Caki2 (cell line): ENCODE measurements at places on chromosomes 6 and 20.

GRCh38 chr20:62719250-62719935 is 10.8 kb downstream of the NTSR1 start:
- no peak for DNase-seq

DNA sequence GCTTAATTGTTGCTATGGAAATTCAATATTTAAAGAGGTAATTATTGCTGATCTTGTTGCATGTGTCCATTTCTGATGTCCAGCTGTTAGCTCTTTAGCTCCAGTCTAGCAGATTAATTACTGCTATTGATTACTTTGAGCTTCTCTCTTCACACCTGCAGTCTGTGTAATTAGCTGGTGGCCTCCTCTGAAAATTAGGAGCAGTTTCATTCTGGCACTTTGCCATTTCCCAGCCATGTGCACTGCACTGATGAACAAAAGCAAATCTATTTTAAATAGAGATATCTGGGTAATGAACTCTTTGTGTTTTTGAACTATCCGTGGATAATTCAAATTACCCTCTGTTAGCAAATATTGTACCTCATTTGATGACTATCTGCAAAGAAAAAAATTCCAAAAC is 275.9 kb downstream of the RNF144B start:
- DNase-seq = no peak

DNA sequence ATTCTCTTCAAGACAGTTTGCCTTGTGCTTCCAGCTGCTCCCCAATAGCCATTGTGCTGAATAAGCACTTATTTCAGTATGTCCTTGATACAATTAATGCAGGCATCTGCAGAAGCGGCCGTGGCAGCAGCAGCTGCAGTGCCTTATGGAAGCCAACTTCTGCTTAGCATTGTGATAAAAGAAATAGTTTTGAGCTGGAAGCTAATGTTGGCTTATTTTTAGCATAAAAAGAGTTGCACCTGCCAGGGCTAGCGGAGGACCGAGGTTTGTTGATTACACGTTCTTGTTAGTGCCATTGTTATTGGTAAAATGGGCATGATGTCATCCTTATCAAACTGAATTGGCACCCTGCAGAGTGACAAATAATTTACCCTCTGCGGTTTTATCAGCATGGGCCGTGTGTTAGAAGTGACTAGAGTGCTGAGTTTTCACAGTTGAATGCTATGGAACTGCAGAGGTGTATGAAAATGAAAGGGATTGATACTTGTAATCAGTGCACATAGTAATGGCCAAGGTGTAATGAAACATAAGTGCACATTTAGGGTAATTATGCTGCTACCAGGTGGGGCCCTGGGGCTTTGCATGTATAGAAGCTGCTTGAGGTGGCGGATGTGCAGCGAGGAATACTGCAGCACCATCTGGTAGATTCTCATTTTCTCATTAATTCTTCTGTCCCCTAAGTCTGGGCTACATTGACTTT is 334.3 kb downstream of the CDKAL1 start:
- no peak for DNase-seq

- no peak for DNase-seq
Measured at GRCh38 chr20:4813076-4813862, 91.6 kb downstream of the PRND start.

DNA sequence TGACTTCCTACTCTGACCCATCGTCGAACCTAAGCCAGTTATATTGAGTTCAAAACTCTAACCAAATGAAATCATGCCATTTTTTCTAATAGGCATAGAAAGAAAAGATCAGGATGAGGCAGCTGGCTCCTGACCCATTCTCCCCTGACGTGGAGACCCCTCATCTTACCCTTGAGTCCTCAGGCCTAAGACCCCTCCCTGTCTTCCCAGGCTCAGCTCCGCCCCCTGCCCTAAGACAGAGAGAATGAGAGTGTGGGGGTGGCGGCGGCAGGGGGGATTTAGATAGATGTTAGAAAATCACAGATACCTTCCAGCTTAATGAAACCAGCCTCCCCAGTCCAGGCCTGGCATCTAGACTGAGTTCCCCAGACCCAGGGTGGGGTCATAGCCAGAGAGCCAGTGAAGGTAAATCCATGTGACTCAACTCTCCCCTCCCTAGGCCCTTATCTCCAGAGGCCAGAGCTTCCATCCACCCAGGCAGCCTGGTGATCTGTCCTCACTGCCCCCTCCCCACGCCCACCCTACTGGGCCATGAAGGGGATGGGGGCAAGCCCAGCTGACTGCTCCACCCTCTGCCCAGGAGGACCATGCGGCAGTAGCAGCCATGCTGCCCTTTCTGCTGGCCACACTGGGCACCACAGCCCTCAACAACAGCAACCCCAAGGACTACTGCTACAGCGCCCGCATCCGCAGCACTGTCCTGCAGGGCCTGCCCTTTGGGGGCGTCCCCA is 6.8 kb downstream of the TMEM63B start:
- no peak for DNase-seq

DNA sequence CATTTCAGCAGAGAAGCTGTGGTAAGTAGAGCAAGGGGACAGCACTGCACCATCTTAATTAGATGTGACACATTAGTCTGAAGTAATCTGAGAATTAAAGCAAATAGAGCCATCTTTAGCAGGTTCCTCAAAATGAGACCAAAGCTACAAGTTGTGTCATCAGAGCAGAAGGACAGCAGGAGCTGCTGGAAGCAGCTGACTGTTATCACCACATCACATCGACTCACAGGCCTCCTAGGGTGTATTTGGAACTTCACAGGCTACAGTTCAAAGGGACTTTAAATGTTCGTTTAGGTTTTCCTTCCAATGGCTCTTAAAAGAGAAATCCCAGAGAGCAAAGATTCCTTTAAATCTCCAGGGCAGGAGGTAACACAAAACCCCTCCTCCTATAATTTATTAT is 69.5 kb downstream of the LCA5 start:
- no peak for DNase-seq
